ENCODE measurements at places on chromosomes 4 and X.

DNA sequence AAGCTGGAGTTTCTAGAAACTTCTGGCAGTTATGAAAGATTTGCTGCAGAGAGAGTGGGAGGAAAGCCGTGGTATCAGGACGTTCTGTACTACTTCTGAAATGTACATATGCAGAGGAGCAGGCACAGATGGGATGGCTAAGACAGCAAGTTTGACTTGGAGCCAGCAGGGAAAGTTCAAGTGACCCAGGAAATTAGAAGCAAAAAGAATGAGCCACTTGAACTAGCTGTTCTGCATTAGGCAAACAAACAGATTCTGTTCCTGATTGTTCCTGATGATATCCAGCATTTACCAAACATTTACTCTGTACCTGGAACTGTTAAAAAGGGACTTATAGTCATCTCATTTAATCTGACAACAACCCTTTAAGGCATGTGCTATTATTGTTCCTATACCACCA lies 41.4 kb upstream of the CXCL13 start:
- no peak for DNase-seq

GRCh38 chr4:139740531-139741041 lies 75.0 kb downstream of the MGST2 start:
- peak; percentile 20 for DNase-seq

- no peak for DNase-seq
Observed at GRCh38 chrX:40154250-40154852, 56.6 kb upstream of the BCOR start.

GRCh38 chr4:159856451-159856850 lies 753.6 kb downstream of the RAPGEF2 start:
- no peak for DNase-seq

DNA sequence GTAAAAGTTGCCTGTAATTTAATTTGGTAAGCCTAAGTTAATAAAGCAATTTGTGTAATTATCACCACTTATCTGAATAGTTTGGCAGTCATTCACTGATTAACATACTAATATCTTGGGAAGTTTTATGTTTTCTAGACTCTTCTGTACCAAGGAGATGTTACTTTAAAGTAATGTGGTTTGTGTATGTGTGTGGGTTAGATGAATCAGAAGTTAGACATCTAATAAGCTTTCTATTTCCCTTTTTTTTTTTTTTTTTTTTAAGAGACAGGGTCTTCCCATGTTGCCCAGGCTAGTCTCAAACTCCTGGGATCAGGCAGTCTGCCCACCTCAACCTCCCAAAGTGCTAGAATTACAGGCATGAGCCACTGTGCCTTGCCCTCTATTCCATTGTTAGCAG lies 5.3 kb downstream of the SLAIN2 start:
- DNase-seq: no peak
